ENCODE measurements at places on chromosomes 2 and 18.

- peak; percentile 83 for DNase-seq
Observed at GRCh38 chr2:112701052-112701451, 19.8 kb upstream of the NT5DC4 start.

- DNase-seq, result no peak
Observed at GRCh38 chr18:9931678-9932077, 17.9 kb downstream of the VAPA start.

GRCh38 chr2:218245214-218245613, 15.6 kb upstream of the GPBAR1 start:
- no peak for DNase-seq

DNA sequence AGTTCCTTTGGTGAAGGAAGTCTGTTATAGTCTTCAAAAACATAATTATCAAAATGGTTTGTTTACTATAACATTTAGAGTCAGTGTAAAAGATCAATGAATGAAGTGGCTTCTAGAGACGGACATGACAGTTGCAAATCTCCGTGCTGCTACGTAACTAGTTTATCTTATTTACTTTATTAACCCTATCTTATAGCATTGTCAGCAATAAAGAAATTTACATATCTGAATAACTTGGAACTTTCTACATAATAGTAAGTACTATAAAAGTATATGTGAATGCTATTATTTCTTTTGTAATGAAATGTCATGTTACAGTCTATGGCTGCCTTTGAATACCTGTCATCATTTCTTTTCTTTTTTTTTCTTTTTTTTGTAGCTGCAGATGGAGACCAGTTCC, 246.8 kb downstream of the PTH2R start:
- no peak for DNase-seq

- DNase-seq, result no peak
Observed at GRCh38 chr18:76482971-76483691, 11.9 kb downstream of the ZNF516 start.

DNA sequence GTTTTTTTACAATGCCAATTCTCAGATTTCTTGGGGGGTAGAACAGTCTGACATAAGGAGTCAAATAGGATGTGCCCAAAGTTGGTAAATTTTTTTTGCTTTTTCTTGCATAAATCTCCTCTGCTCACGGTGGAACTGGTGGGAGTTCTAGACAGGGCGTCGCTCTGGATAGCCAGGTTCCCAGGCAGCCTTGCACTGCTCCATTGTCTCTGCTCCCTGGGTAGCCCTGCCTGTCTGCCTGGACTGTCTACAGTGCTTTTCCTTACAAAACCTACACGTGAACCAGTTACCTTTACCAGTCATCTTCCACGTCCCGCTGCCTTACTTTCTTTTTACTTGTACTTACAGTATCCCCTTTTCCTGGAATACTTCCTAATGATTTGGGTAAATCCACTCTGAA, 117.1 kb downstream of the ZNF407 start:
- DNase-seq, result no peak

DNA sequence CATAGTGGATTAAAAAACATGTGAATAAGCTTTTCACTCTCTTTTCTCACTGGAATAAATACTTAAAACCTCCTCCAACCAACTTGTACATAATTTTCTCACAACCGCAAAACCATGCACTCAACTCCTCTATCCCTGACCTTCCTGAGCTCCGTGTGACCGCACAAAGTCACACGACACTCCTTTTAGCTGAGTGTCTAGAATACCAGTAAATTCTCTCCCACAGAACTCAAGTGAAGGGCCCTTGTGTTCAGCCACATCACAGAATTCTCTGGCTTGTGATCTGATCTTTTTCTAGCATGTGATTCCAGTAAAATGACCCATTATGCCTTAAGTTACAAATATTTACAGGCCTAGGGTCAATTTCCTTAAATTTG, 91.2 kb upstream of the ARL4C start:
- DNase-seq, result no peak

- DNase-seq, result no peak
Observed at GRCh38 chr2:3265981-3266924, 111.4 kb downstream of the EIPR1 start.

- no peak for DNase-seq
Observed at GRCh38 chr18:26863921-26864497, 1.5 kb downstream of the AQP4 start.

DNA sequence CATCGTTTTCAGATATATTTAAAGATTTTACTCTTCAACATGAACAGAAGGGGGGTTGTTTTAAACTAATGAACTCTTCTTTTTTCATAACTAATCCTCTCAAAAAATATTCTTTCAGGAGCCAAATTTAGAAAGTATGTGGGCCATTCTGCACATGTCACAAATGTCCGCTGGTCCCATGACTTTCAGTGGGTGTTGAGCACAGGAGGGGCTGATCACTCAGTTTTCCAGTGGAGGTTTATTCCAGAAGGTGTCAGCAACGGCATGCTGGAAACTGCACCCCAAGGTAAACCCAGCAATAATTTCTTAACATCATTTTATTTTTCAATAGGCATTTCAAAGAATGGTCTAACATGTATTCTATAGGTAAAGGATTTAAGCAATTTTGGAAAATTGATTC, 136.0 kb downstream of the EML6 start:
- DNase-seq, result no peak

GRCh38 chr2:84972207-84972783, 1.3 kb downstream of the KCMF1 start:
- DNase-seq, result no peak

- no peak for DNase-seq
Observed at GRCh38 chr18:4203568-4204437, 251.3 kb downstream of the DLGAP1 start.

DNA sequence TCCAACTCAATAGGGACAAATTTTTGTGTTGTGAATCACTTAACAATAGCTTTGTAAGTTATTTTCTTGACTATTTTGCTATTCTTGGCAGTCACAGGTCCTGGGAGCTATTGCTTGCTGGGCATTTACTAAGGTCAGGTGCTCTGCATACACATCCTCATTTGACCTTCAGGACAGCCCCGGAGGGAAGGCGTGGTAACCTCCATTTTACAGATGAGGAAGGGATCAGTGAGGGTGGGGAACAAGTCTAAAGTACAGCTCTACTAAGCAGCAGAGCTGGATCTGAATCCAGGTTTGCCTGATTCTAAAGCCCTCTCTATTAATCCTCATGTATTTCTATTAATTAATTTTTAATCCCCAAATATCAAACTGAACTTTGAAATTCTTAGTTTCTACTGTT, 58.8 kb downstream of the PTPN2 start:
- DNase-seq, result peak; percentile 19

DNA sequence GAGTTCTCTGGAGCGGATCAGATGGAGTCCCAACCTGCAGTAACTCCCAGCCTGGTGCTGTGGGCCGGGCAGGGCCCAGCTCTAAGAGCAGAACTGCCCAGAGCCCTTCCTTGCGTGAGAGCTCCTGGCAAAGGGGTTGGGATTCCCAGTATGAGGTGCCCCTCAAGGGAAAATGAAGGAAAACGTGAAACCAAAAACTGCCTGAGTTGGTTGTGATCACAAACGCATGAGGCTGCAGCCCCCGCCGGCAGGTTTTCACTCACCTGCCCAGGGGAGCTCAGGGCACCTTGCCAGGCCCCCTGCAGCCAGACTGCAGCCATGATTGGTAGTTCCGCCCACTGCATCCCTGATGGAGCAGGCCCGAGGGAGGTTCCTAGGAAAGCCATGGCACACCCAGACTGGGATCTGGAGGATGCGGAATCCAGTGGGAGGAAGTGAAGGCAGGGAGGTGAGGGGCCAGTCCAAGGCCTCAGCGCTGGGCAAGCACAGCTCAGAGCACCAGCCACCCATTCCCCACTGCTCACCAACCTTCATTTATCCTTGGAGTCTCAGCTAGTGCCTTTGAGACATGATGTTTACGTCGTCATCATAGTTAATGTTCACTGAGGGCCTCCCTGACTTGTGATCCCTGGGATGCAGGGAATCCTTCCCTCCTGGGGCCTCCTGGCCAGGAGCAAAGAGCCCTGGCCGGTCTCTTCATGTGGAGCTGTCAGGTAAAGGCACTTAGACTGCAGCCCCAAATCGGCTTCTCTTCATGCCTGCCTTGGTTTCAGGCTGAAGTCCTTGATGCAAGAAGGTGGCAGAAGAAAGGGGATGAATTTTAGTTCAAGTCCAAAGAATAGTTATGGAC, 103.2 kb downstream of the INHBB start:
- no peak for DNase-seq

GRCh38 chr2:120177001-120177621, 46.1 kb downstream of the TMEM185B start:
- peak; percentile 76 for DNase-seq

DNA sequence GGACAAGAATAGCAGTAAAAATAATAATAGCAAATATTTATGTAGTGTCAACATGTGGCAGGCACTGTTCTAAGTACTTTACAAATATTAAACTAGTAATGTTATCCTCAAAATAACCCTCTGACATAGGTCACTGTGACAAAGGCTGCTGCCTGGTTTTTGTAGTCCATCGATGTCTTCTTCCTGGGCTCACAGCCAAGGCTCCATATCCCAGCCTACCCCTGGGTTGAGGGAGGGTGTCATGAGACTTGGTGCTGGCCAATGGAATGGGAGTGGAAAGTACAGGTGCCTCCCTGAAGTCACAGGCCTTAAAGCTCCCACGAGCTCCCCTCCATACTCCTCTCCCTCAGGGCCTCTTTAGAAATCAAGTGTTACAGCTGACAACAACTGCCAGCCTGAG, 159.3 kb downstream of the CYRIA start:
- no peak for DNase-seq

DNA sequence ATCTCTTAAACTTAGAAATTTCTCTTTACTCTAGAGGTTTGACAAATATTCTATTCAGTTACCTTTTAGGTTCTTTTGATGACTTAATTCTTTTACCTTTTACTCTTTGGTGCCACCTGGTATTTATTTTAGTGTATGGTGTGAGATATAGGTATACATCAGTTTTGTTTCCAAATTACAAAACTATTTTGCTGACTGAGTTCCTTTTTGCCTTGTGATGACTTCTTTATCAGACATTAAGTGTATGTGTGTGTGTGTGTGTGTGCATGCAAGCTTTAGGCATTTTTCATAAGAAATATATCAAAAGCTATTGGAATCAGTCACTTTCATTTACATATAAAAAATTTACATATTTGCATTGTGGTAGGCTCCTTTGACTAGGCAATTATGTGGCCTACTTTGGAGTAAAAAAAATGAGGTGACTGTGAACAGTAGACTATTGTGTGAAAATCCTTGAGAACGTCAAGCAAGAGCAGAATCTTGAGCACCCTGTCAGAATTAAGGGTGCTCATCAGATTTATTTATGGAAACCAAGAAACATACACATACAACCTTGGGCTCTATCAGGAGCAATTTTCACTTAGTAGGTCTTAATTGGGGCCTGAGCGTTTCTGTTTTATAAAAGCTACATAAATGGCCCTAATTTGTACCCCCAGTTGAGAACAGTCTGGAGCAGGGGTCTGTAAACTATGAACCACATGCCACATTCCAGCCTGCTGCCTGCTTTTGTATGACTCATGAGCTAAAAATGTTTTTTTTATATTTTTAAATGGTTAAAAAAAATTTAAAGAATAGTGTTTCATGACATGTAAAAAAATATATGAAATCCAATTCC, 415.9 kb downstream of the SLC4A3 start:
- DNase-seq, result no peak

DNA sequence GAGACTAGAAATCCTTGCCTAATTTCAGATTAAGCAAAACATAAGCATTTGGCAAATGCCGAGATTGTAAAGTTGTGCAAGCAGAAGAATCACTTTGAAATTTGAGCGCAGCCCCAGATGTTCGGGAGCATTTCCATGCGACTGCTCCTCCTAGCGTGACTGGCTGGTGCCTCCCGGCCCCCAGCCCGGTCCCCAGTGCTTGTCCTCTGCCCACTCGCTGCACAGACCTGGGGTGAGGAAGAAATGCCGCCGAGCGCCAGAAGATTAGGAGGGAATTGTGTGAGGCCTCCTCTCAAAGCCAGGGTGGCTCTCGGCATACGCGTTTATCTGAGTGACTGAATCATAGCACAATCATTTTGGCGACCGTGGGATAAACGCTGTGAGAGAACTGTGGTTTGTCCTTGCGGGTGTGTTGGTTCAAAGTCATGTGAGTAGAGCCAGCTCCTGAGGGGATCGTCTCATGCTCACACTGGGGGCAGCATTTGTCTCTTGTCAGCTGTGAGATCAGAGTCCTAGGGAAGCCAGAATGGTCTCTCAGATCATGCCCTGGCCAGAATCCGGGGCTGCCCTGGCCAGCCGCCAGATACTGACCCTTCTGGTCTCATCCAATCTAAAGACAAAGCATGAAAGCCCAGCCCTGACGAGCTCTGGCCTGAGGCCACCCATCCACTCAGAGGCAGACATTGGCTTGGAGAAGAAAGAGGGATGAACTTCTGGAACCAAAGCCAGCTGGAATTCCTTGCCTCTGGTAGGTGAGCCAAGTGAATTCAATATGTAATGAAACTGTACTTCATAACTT, 189.3 kb downstream of the SH3RF3 start:
- DNase-seq, result no peak

DNA sequence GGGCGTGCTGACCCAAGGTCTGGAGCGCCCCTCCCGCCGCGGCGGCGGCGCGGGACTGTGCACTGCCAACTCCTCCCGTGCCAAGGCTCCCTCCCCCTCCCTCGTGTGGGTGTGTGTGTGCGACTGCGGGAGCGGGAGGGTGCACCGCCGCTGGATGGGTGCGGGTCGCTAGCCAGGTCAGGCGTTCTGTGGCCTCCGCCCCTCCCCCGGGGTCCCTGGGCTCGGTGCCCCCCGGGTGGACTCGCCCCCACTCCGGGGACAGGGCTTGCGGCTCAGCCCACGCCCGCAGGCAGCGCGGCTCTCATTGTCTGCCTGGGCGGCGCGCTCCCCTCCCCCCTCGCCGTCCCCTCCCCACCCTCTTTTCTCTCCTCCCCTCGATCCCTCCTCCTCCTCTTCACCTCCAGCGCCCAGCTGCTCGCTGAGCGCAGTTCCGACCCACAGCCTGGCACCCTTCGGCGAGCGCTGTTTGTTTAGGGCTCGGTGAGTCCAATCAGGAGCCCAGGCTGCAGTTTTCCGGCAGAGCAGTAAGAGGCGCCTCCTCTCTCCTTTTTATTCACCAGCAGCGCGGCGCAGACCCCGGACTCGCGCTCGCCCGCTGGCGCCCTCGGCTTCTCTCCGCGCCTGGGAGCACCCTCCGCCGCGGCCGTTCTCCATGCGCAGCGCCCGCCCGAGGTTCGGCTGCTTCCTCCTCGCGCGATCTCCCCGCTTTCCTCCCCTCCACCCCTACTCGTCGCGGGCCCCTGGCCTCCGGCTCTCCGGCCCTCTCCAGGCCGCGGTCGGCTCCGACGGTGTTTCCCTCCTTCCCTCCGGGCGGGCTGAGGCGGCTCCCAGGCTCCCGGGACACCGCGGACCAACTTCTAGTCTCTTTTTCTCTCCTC, at the start of gene GATA6:
GATA6 (plus strand) TSS at position 579 of the 878 bp plus-strand sequence. CDS start 1,556 bp downstream, outside the sequence.
- DNase-seq, result no peak

DNA sequence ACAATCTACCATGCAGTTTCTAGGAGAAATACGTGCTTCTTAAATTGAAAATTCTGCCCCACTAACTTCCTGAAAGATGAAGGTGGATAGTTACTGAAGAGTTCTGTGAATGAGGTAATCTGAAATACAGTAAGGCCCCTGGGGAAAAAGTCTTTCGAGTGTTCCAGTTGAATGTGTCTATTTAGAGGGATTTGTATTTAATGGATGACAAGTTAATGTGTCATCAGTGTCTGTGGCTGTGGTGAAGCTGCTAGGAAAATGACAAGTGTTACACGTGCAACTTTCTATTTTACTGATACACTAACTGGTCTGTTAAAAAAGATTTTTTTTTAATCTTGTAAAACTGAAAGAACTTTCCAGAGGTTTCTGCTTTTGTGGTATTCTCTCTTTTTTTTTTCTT, 384.6 kb downstream of the STK39 start:
- DNase-seq, result no peak

Data from suppressor macrophage (primary cell).